ENCODE measurements at places on chromosomes 4 and X.

DNA sequence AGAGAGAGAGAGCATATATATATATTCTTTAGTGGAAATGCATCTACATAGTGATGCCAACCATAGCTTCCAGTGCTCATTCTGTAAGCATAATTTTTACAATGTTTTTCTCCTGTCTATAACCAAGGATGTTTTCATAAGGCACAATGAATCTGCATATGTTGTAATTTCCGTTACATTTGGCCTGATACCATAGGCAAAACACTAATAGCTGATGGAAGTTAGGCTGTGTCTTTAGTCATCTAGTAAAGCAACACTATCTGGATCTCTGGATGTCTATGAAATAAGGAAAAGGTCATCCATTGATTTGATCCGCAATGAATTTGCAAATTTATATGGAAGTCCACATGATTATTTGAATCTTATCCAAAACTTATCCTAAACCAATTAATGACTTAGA, 8.1 kb downstream of the PCDH7 start:
- no peak for DNase-seq

DNA sequence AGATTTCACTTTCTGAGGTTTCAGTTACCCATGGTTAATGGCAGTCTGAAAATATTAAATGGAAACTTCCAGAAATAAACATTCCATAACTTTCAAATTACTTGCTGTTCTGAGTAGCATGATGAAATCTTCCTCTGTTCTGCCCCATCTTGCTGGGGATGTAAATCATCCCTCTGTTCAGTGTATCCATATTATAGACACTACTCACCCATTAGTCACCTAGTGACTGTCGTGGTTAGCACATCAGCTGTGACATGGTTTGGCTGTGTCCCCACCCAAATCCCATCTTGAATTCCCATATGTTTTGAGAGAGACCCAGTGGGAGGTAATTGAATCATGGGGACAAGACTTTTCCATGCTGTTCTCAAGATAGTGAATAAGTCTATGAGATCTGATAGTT, 125.5 kb upstream of the GIMD1 start:
- no peak for DNase-seq

GRCh38 chrX:107738768-107739167, 36.8 kb downstream of the TSC22D3 start:
- no peak for DNase-seq

- no peak for DNase-seq
These were observed 74.4 kb downstream of the OTC start for GRCh38 chrX:38426785-38427184.

- DNase-seq = no peak
These were observed 991.8 kb upstream of the SLIT2 start for GRCh38 chr4:19259920-19260319.

GRCh38 chr4:54659313-54659712, 1.6 kb downstream of the KIT start:
- DNase-seq = no peak

DNA sequence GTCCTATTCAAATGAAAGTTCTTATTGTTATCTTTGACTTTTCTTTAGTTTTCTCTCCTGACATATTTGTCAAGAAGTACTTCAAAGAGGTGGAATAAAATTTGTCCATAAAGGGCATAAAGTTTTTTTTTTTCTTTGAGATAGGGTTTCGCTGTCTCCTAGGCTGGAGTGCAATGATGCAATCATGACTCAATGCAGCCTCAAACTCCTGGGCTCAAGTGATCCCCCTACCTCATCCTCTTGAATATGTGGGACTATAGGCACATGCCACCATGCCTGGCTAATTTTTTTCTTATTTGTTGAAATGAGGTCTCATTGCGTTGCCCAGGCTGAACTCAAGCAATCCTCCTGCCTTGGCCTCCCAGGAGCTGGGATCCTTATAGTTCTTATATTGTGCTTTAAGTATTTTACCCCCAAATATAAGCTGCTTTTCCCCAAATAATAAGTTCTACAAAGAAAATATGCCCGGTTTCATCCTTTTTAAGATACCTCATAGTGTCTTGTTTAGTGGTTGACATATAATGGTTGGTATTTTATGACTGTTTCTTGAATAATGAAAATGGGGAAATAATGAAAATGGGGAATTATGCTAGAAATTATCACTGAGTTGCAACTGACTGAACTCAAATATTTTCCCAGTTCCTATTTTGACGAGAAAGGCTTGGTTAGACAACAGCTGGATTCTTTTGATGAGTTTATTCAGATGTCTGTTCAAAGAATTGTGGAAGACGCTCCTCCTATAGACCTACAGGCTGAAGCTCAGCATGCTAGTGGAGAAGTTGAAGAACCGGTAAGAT, 11.6 kb downstream of the POLR2B start:
- no peak for DNase-seq

GRCh38 chr4:47065051-47065481, 33.7 kb downstream of the GABRB1 start:
- no peak for DNase-seq

DNA sequence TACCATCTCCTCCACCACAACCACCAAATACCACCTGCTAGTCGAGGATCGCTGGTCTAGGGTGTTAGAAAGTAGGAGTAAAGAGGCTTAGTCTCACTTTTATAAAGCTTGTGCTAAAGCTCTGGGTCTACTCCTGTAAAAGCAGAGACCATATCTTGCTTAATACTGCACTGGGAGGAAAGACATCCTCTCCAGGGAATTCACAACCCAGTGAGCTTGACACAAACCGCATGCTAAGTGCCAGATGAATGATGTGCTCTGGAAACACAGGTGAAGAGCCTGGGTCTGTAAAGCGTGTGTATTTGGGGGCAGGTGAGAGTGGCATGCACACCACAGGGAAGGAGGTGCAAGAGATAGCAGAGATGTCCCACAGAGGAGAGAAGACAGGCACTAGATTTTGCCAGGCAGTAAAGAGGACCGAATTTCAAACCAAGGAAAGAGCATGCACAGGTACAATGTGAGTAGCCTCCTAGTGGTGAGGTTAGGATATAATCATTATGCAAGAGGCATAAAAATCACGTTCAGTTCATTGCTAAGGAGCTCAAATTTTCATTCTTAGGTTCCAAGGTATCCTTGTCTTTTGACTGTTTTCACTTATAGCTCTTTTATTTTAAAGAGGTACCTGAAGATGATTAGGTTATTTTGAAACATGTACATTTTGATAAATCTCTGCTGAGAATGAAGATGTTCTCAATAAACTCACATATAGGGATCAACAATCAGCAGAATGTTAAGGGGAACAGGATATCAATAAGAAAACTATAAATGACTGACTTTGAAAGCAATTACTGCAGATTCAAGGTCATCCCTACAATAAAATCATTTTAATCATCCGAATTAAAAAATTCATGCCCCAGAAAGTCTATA, 20.7 kb downstream of the TAPT1 start:
- DNase-seq = no peak

- DNase-seq = no peak
These were observed 443.4 kb downstream of the BCOR start for GRCh38 chrX:39654183-39654925.

DNA sequence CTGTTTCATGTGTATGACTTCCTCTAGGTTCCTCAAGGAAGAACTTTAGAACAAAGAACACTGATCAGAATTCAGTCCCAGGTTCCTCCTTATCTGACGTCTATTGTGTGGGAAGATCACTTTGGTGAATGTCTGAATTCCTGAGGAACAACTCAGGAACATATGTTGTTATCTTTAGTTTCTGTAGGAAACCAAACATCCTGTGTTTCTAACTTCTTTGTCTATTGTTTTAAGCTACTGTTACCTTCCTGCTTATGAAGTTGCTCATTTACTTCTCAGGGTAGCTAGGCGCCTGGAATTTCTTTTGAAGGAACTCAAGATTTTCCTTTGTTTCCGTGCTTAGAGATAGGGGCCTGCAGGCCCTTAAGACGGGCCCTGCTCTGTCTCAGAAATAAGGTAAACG, 46.2 kb downstream of the MAGEB5 start:
- no peak for DNase-seq

DNA sequence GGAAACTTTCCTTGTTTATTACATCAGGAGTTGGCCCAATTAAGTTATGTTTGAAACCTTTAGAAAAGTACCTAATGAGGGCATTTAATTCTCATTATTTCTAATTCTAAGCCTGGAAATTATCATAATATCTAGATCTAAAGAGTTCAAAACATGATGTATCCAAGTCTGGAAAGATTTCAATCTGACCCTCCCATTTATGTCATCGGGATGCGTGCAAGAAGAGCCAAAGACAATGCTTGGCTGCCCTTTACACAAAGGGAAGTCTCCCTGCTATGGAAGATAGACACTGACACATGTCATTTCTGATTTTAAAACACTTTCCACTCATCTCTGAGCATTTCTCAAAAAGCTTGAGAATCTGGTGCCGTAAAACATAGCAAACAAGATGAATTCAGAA, 222.4 kb downstream of the ANTXR2 start:
- DNase-seq = no peak

GRCh38 chr4:75821966-75822365, 80.3 kb downstream of the PPEF2 start:
- no peak for DNase-seq

DNA sequence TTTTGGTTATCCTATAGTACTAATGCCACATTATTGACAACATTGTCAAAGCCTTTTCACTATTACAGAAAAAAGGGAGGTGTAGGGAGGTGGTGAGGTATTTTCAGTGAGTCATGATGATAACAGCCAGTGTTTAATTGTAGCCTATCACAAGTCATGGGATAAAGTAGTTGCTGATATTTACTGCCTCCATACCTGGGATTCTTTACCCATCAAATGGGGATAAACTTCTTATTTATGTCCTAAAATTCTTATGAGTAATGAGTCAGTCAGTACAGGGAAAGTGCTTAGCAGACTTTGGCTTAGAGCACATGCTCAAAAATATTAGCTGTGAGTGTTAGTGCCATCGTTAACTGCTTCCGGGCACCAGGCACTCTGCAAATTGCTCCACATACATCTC, 25.7 kb downstream of the ADGRG2 start:
- DNase-seq = no peak

DNA sequence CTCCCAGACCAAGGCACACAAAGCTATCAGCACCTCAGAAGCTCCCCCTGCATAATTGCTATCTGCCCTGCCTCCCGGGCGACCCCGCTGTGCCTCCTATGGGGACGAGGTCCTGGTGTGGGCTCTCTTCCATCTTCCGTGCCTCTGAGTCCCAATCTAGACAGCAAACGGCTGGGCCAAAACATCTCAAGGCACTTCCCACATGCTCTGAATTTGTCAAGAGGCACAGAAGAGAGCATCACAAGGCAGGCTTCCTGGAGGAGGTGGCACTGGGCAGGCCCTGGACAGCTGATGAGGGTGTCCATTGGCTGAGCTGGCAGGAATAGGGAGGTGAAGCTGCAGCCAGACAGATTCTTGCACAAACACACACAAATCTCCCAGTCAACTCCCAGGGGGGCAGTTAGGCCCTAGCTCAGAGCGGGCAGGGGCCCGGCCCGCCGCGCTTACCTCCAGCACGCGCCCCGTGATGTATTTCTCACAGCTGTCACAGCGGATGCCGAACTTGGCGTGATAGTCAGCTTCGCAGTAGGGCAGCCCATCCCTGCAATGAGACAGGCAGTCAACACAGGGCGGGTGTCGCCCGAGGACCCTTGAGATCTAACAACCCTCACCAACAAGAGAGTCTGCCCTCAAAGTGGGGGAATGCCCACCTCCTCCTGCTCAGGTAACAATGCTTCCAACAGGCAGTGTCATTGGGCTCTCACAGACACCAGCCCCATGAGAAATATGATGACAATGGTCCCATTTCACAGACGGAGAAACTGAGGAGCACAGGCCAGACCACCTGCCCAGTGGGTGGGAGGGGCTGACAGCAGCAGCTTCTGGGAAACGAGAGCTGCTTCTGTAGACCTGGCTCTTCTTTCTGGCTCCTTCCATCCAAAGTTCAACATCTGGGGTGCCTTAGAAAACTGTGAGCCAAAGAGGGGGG, 81.2 kb downstream of the ABLIM2 start:
- no peak for DNase-seq

GRCh38 chrX:115409551-115409950, 120.0 kb downstream of the LUZP4 start:
- no peak for DNase-seq

DNA sequence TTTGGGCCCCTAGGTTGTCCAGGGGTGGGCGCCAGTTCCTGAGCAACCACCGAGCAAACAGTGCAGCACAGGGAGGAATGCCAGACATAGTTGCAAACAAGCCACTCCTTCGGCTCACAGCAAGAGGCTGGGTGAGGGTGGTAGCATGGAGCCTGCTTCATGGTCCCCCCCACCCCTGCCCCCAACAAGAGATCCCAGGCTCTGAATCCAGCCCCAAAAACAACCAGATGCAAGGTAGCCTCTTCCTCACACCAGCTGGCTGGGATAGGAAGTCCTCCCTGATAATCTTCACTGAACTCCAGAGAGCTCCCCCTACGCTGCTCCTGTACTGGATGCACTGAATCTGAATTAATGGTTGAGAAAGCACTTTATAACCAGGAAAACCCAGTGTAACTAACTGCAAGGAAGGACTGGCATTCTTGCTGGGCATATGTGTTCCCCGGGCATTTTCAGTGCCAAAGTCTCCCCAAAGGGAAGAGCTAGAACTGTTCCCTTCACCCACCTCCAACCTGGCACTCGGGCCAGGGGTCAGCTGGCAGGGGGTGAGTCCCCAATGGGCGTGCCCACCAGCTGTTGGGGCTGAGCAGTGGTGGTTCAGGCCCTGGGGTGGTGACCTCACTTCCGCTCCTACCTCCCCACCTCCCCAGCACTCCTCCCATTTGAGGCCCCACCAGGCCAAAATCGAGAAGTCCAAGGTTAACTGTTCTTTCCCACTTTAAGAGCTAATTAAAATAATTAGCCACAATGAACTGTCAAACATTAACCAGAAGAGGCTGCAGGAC, 1.5 kb downstream of the ELF4 start:
- no peak for DNase-seq

- no peak for DNase-seq
These were observed 966.2 kb downstream of the RPA4 start for GRCh38 chrX:97849951-97850350.

GRCh38 chr4:89009761-89010369, 47.1 kb downstream of the FAM13A start:
- DNase-seq = no peak

GRCh38 chr4:73897380-73898136, 28.4 kb downstream of the CXCL1 start:
- no peak for DNase-seq

GRCh38 chr4:158182736-158183135, 9.9 kb upstream of the GASK1B start:
- no peak for DNase-seq

GRCh38 chr4:85607624-85608023, 132.7 kb downstream of the ARHGAP24 start:
- DNase-seq = no peak

DNA sequence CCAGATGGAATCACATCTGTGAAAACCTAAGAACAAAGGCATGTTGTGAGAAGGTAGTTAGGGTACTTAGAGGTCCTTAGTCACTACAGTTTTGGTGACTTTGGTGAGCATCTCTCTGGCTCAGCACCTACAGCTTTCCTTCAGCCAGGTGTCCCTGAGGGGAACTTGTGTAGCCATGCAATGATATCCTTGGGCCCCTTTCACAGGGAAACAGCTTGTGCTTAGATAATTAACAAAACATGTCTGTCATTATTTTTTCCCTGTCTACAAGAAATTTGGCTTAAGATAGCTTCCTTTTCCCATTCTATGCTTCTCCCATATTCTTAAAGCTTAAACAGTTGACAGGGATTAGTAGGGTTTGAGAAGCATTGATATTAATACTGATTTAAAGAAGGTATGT, 63.8 kb downstream of the SLC4A4 start:
- no peak for DNase-seq

GRCh38 chr4:10104211-10104990, 12.2 kb downstream of the WDR1 start:
- no peak for DNase-seq

Data from stimulated activated CD8-positive, alpha-beta memory T cell treated with anti-CD3 and anti-CD28 coated beads, Interleukin-4, amount 100 ng/mL, for 4 hours (primary cell).